Caudate nucleus (tissue), 63 donors: ENCODE measurements at places on chromosomes 5 and 9.

GRCh38 chr5:140595538-140596300 is 31.1 kb downstream of the SLC35A4 start:
- DNase-seq = peak; percentile 17

DNA sequence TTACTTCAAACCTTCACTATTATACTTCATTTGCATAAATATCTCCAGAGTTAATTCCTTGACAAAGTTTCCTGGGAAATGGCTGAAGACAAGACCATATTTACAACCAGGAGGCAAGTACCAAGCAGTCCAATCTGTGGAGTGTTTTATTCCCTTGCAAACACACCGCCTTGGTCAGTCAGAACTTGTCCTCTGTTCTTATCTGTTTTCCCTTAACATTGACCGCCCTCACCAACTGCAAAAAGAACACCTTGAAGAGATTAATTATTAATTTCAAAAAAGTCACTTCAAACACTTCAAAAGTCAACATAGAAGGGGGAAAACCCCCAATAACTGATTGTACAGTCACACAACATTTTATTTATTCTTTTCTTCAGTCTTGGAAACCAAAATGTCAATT is 269.0 kb upstream of the RGMB start:
- DNase-seq = no peak

DNA sequence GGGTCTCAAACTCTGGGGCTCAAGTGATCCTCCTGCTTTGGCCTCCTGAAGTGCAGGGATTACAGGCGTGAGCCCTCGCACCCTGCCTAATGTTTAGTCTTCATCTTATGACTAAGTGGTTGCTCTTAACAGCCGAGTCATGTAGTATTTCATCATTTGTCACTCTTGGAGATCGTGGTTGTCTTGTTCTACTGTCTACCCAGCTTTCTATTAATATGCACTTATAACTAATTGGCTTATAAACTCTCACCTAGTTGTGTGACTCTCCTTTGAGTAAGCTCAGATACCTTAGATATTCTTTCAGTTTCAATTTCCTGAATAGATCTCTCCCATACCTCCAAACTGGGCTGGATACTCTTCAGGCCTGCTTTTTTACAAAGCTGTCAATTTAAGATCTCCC is 19.9 kb downstream of the SLC44A1 start:
- no peak for DNase-seq

GRCh38 chr5:143174714-143175398 is 228.6 kb downstream of the NR3C1 start:
- DNase-seq = no peak

- DNase-seq = no peak
Measured at GRCh38 chr5:81783401-81783800, 32.5 kb upstream of the SSBP2 start.

DNA sequence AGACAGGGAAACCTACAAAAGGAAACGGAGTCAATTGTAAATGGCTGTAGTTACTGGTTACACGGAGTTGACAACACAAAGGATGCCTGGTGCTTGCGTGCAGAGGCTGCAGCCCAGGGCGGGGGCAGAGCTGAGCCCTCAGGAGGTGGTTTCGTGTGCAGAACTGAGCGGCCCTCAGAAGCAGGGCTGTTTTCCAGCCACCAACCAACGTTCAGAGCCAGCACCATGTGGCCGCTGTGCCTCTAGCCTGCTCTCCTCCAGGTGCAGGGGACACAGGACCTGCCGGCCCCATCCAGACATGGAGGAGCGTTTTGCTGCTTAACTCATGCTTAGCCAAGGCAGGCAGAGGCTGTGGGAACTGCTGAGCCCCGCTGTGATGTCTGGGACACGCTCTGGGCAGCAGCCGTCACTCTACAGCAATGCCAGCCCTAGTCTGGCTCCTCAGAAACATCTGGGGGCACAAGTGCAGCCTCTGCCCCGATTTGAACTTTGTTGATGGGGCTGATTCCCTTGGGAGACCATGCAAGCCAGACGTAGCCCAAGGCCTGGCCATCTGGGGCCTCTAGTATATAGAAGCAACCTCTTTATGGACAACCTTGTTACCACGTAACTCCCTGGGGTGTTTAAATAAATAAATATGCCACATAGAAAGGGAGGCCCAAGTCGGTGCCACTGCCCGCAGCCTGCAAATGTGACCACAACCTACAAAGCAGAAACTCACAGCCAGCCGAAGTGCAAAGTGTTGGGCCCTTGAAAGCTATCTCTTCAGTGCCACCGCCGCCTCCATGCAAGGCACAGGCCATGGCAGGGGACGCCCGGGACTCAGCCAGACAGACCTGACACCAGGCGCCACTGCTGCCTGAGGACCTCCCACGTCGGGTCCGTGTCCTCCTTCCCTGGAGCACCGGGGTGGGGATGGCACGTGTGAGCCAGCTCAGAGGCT is 42.1 kb downstream of the NKD2 start:
- DNase-seq = no peak
